ENCODE measurements at places on chromosomes 3 and 15. TPM values are rescaled to one million over a fixed set of nuclear protein-coding genes. Genes with fewer than 3 reads are reported as not detected.

GPR87 gene
- total RNA-seq: not detected

RETNLB gene
- total RNA-seq: not detected

CLDN11 gene
- total RNA-seq: 22.2 TPM

MINAR1 gene
- 0.36 TPM for total RNA-seq

SCN11A gene
- total RNA-seq: 3.0 TPM

WWTR1 gene
- total RNA-seq: 243 TPM

ACSBG1 gene
- 1.7 TPM for total RNA-seq

P2RY1 gene
- total RNA-seq: 21.4 TPM

HYAL1 gene
- total RNA-seq: 7.2 TPM

ALG1L2 gene
- not detected for total RNA-seq

VPS13C gene
- total RNA-seq: 112 TPM

MUC20 gene
- total RNA-seq: 2.9 TPM

GMNC gene
- total RNA-seq: not detected

RASGRP1 gene
- total RNA-seq: 0.71 TPM

PATL2 gene
- total RNA-seq: not detected

ALDH1A3 gene
- 38.3 TPM for total RNA-seq

POLQ gene
- 0.41 TPM for total RNA-seq

ECE2 gene
- 1.1 TPM for total RNA-seq

BCL2A1 gene
- total RNA-seq: not detected

CNTN4 gene
- total RNA-seq: 7.5 TPM

CLRN1 gene
- not detected for total RNA-seq

EPB42 gene
- not detected for total RNA-seq

PPARG gene
- total RNA-seq: 17.8 TPM

POPDC2 gene
- total RNA-seq: 157 TPM

SCG5 gene
- 3.3 TPM for total RNA-seq

GOLGA6D gene
- total RNA-seq: not detected

TMC3 gene
- 0.82 TPM for total RNA-seq

CASR gene
- total RNA-seq: 0.14 TPM

IL20RB gene
- 0.54 TPM for total RNA-seq

SEMA3B gene
- total RNA-seq: 25.4 TPM

SAXO2 gene
- 0.55 TPM for total RNA-seq

GLDN gene
- 5.5 TPM for total RNA-seq
